HCT116 (cell line): ENCODE measurements at places on chromosomes 7 and 10.

GRCh38 chr10:111126077-111126476 lies 49.2 kb downstream of the ADRA2A start:
- DNase-seq, result no peak

DNA sequence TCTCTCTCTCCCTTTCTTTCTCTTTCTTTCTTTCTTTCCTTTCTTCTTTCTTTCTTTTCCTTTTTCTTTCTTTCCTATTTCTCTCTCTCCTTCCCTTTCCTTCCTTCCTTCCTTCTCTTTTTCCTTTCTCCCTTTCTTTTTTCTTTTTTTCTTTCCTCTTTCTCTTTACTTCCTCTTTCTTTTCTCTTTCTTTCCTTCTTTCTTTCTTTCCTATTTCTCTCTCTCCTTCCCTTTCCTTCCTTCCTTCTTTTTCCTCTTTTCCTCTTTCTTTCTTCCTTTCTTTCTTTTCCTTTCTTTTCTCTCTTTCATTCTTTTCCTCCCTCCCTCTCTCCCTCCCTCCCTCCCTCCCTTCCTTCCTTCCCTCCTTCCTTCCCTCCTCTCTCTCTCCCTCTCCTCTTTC lies 81.5 kb downstream of the RHOBTB1 start:
- no peak for DNase-seq

- no peak for DNase-seq
Observed at GRCh38 chr7:41930538-41931262, 227.8 kb upstream of the INHBA start.

DNA sequence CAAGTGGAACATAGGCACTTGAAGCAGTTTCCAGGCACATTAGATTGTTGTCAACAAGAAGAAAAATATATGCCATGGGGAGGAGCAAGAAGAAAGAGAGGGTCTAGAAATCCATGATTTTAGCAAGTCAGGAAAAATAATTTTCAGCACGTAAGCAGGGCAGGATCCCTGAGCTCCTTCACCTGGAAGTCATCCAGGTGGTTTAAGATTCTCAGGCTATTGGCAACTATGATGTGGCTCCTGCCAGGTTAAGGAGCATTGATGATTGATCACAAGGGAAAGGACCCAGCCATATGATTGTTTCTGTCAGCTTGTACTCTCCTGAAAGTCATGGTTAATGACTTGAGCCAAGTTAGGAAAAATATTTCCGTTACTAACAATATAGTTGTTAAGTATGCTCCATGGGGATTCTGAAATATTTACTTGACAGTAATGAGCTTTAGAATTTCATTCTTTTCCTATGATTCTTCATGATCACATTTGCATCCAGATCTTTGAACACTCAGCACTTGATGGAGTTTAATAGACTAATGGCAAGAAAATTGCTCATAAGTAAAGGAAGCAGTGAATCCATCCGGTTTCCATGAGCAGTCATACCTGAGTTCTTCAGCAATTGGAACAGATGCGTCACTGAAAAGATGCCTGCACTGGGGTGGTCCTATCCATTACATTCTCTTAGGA lies 209.1 kb downstream of the BICC1 start:
- no peak for DNase-seq

GRCh38 chr10:77297393-77297739 lies 340.2 kb downstream of the KCNMA1 start:
- no peak for DNase-seq

- DNase-seq, result no peak
Observed at GRCh38 chr7:38773430-38773829, 135.6 kb downstream of the VPS41 start.

DNA sequence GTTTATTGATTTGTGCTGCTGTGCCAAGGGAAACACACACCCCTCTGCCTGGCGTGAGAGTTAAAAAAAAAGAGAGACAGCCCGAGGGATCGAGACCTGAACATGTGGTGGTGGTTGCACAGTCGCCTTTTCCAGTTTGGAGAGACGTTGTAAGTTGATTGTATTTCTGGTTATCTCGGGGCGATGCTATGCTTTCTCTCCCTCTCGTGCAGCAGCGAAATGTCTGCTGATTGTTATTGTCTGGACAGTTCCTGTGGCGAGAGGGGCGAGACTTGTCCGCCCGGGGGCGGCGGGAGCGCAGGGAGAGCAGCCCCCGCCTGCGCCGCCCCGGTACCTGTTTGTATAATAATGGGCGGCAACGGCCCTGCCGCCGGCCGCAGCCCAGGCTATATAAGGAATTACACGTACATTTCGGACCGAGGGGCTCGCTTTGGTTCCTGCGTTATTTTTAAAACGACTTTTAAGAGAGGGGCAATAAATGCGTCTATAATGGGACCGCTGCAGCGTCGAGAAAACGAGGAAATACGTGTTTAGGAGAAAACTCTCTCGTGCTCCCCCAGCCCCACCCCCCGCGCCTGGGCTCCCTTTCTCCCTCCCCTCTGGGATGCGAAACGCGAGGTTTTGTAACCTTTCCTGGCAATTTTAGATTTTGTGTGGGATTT lies 1.7 kb downstream of the ZEB1 start:
- no peak for DNase-seq

- no peak for DNase-seq
Observed at GRCh38 chr10:969473-970150, 18.6 kb upstream of the GTPBP4 start.

DNA sequence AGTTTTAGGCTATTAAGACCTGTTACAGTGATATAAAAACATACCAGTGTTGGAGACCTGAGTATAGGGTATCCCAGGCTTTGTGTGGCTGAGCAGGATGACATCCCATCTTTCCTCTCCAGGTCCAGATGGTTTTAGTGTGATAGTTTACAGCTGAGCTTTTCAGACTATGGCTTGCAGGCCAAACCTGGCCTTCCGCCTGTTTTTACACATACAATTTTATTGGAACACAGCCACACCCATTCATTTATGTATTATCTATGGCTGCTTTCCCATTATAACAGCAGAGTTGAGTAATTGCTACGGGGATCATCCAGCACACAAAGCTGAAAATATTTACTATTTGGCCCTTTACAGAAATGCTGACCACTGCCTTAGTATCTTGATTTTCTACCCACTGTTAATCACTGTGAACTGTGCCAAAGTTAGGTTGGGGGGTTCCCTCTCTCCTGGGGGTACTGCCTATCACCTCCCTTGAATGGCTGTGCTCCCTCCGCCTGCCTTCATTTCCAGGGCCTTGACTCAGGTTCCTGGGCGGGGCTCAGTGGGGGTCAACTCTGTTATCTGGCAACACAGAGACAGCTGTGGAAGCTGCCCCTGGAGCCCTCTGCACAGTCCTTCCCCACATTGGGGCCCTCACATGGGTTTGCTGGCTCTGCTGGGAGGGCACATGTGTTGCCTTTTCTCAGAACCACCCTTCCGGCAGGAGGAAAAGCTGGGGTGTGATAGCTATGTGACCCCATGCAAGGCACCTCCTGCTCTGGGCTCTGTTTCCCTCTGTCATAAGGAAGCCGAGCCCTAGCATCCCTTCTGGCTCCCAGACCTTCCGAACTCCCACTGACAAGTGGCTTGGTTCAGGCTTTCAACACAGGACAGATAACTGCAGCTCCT lies 40.3 kb upstream of the SH2D4B start:
- no peak for DNase-seq

GRCh38 chr7:152894295-152895170 lies 135.0 kb downstream of the ACTR3B start:
- DNase-seq, result no peak

- DNase-seq, result no peak
Observed at GRCh38 chr10:95392681-95393164, 101.9 kb upstream of the PDLIM1 start.

DNA sequence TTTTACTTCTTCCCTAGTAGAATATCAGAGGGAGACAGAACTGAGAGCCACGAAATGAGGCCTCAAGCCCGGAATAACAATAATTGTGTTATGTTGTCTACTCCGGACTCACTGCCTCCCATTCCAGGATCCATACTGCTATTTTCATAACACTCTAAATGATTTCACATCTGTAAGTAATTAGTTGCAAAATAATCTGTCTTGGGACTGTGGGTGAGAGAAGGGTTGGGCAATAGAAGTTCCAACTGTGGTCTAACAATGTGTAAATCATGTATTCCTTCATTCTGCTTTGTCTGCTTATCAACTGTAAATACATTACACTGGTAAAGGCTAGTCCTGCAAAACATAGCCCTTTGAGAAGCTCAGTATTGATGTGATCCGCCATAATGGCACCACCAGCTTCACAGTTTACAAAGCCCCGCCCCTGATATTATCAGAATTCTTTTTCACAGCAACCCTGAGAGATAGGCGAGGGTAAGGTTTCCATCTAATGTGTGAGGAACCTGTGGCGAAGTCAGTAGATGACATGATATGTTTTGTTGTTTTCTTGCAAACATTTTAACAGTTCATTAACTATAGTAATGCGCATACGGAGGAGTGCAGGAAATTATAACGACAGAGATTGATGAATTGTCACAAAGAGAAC lies 265.7 kb upstream of the BMPER start:
- no peak for DNase-seq

- DNase-seq, result no peak
Observed at GRCh38 chr10:27223964-27224363, 16.6 kb downstream of the ACBD5 start.

- no peak for DNase-seq
Observed at GRCh38 chr10:64076322-64076940, 555.2 kb downstream of the REEP3 start.

DNA sequence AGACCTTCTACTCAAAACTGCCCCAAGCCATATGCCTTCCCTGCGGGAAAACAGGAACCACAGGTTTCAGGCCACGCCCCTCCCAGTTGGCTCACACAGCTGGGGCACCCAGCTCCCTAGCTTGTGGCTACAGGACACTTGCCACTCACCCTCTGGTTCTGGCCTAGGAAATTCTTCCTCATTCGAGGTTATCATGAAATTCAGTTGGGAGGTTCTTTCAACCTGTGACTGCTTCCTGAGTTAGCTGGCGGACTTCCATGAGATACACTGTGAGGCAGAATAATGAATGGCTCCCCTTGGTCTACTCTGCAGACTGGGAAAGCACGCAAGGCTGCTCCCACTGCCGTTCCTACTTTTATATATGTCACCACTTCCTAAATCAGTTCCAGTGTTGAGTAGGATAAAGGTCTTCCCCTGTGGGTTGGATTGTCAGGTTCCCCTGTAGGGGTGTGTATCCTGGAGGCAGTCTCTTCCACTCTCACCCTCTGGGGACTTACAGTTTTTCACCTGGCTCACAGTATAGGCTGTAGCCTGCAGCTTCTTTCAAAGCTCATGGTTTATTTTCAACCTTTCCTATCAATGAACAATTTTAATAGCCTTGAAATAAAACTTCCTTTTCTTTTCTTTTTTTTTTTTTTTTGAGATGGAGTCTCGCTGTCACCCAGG lies 37.0 kb downstream of the GPR22 start:
- peak; percentile 28 for DNase-seq

GRCh38 chr10:60430017-60430416 lies 40.3 kb upstream of the ANK3 start:
- no peak for DNase-seq

GRCh38 chr10:30445711-30446110 lies 11.7 kb downstream of the MAP3K8 start:
- DNase-seq, result no peak

- no peak for DNase-seq
Observed at GRCh38 chr7:98209166-98209920, 1.9 kb upstream of the BHLHA15 start.

DNA sequence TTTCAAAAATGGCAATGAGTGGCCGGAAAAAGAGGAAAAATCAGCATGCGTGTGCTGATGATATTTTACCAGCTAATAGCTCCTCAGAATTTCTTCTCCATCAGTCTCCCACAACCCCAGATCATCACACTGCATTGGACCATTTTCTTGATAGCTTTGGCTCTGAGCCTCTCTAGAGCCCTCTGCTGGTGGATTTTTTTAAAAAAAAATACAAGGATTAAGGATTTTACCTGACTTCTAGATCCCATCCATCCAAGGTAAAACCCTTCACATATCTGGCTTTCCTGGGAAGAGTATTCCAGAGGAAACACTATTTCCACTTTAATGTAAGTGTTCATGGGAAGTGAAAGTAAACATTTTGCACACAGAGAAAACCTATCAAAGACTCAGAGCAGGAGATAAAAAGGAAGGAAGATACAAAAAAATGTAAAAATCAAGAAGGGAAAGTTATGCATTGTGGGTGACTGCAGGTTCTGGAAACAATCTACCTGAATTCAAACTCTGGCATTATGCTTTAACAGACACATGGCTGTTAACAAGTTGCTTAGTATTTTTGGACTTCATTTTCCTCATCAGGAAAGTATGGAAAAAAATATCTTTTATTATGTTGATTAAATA lies 380.9 kb downstream of the LRRTM3 start:
- peak; percentile 24 for DNase-seq

DNA sequence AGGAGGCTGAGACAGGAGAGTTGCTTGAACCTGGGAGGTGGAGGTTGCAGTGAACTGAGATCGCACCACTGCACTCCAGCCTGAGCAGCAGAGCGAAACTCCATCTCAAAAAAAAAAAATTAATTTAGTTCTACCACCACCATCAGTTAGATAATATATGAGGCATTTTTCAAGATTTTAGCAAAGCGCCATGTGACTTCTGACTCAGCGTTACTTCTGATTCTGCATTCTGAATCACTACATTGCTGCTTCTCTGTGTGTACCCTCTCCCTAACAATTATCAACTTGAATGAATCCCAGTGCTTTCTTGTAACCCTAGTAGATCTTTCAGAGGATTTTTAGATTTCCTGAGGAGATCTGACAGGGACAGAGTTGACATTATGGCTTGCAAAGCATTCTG lies 176.8 kb upstream of the SORCS1 start:
- no peak for DNase-seq

- no peak for DNase-seq
Observed at GRCh38 chr10:78985973-78986818, 82.6 kb upstream of the ZMIZ1 start.

DNA sequence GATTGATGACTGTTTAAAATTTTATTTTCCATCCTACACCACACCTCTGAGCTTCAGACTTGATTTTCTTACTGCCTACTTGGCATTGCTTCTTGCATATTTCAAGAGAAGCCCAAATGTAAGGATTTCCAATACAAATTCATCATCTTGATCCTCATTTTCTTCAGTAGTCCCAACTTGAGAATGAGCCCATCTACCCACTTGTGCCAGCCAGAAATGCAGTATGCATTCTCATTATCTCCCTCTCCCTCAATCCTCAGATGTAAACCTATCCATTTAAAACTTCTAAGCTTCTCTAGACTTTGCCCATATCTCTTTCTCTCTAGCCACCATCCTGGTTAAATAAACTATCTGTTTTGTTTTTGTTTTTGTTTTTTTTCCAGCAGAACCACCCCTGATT lies 22.4 kb upstream of the EGFR start:
- DNase-seq, result no peak

DNA sequence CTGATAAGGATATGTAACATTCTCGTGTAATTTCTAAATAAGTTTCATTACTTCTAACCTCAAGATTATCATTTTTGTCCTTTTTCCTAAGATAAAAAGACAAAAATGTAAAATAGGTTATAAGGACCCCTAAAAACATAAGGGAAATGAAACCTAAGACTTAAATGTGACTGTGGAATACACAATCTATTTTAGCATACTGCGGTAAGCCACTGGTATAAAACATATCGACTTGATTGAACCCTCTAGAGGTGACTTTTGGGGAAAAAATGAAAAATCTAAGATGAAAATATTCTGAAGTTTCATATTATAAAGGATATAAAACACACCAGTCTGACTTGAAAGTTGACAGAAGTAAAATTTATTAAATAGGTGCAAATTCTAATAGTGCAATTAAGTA lies 1.9 kb downstream of the NAMPT start:
- DNase-seq, result no peak

- no peak for DNase-seq
Observed at GRCh38 chr7:140685407-140686087, 11.0 kb upstream of the NDUFB2 start.
